NCI-H748 treated with DMSO at 0.1 percent for 48 hours (cell line): ENCODE measurements at places on chromosomes 4 and X.

DNA sequence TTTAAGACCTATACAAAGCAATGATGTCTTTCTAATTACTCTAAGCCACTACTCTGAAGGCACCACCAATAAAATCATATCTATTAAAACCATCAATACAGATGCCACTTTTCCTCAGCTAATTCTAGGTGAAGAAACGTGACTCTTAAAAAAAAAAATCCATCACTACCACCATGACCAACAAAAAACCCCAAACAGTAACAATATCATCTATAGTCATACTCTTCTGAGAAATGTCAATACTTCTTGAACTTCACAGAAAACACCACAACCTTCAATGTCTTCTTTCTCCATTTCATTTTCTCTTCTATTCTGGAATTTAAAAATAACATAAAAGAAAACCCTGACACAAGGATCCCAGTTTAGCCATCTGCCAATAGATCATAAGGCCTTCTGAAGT is 35.7 kb downstream of the CASK start:
- DNase-seq: no peak

GRCh38 chr4:169184236-169184635 is 86.5 kb downstream of the SH3RF1 start:
- no peak for DNase-seq

- no peak for DNase-seq
These were observed 229.6 kb upstream of the PGRMC2 start for GRCh38 chr4:128517096-128517738.

- no peak for DNase-seq
These were observed 22.8 kb upstream of the TLR2 start for GRCh38 chr4:153661215-153661822.

DNA sequence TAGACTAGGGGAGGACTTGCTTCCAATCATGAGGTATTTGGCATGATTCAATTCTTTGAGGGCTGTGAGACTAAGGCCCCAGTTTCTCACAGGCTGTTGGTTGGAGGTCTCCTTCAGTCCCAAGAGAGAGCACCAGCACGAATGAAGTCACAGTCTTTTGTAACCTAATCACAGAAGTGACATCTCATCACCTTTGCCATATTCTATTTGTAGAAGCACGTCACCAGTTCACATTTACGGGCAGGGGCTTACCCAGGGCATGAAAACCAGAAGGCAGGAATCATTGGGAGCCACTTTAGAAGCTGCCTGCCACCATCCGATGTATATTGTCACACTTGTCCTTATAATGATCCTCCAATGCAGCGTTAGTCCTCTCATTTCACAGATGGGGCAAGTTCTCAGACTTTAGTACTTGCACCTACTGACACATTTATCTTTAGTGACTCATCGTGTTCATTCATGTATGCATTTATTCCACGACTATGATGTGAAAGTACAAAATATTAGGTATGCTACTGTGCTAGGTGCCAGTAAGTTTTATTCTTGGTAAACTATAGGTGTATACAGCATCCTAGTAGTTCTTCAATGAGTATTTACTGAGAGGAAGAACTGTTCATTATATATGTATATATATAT is 163.8 kb upstream of the PGRMC2 start:
- no peak for DNase-seq

DNA sequence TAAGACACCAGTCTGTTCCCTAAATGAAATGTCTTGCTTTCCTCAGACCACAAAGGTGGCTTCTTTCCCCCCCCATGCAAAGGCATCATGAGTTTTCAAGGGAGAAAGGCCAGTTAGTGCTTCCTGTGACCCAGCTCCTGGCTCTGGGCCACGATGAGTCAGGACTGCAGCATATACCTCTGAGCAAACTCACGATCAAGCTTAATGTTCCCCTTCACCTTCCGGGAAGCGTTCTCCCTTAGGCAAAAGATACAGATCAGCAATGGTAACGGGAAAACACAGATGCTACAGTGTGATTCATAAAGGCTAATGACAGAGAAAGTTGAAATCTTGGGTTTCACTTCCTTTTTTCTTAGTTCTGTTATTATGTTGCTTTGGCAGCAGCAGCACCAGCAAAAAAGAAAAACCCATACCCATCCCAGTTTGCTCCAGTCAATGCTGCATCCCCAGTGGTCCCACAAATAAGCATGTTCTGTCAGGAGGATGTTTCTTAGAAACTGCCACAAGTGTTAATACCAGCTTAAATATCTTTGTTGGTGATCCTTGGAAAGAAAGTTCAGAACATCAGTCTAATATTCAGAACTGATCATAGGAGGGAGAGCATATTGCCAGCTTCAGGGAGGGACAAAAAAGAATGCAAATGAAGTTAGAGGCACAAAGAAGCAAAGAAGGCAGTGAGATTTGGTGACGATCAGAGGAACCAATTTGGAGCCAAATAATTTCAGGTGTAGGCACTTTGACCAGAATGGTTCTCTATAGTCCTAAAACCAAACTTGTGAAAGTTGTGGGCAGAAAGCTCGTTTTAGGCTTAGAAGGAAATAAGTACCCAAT is 41.2 kb downstream of the LONRF3 start:
- no peak for DNase-seq

DNA sequence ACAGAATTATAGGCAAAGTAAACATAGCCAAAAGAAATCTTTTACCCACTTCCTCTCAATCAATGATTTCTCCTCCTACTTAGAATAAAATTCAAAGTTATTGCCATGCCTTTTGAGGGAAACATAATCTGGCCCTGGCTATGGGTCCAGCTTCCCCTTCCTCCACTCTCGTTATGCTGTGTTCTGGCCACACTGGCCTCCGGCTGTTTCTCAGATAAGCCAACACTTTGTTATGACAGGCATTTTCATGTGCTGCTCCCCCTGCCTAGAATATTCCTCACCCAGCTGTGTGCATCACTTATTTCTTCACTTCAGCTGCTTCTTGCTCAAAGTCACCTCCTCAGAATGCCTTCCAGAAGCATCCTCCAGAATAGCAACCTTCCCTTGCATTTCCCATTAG is 386.6 kb upstream of the AADAT start:
- DNase-seq: no peak

DNA sequence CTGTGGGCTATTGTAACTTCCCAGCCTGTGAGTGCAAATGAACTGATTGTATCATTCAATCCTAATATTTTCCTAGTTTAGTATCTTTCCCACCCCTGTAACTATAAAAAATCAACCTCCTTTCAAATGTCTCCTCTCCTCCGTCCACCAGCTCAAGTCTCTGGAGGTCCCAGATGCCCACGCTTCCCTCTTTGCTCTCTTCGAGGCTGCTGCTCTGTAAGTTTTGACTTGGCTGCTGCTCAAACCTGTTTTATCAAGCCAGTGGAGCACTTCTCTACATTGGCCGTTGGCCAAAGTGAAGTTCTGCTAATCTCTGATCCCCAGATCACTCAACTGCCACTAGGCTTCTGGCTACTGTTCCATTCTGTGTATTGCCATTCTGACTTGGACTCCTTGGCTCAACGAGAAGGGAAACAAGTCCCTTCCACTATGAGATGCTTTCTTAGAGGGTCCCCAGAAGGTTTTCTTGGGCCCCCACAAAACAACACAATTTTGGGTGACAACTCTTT is 60.7 kb upstream of the RAPGEF2 start:
- no peak for DNase-seq

DNA sequence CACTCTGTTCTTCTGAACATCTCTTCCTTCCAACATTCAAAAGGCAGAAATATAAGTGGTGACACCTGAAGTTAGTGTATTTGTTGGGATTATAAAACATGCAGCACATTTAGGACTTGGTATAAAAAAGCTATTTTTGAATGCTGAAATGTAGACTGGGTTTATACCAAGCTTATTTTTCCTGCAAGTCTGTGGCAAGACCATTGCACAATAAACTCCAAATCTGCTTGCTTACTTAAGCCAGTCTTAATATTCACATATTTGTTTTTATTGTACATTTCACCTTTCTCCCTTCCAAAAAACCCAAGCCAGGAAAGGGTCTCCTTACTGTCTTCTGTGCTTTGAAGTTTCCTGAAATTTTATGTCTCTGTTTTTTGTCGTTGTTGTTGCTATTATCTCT is 63.7 kb downstream of the FHIP1A start:
- no peak for DNase-seq

- DNase-seq: peak; percentile 22
These were observed 524 bp upstream of the EXOSC9 start for GRCh38 chr4:121800638-121800960.

- no peak for DNase-seq
These were observed 14.4 kb upstream of the CC2D2A start for GRCh38 chr4:15455290-15455689.

- no peak for DNase-seq
These were observed 58.1 kb downstream of the AWAT2 start for GRCh38 chrX:69991685-69992084.

GRCh38 chrX:43640482-43640881 is 15.6 kb upstream of the MAOA start:
- DNase-seq: no peak

GRCh38 chrX:43590150-43590549 is 65.9 kb upstream of the MAOA start:
- no peak for DNase-seq

GRCh38 chrX:26851981-26852380 is 611.2 kb downstream of the PPP4R3C start:
- no peak for DNase-seq

GRCh38 chr4:173522160-173522950 is 7.7 kb downstream of the HAND2 start:
- peak; percentile 16 for DNase-seq

- no peak for DNase-seq
These were observed 297.6 kb downstream of the IL15 start for GRCh38 chr4:141933978-141934377.

DNA sequence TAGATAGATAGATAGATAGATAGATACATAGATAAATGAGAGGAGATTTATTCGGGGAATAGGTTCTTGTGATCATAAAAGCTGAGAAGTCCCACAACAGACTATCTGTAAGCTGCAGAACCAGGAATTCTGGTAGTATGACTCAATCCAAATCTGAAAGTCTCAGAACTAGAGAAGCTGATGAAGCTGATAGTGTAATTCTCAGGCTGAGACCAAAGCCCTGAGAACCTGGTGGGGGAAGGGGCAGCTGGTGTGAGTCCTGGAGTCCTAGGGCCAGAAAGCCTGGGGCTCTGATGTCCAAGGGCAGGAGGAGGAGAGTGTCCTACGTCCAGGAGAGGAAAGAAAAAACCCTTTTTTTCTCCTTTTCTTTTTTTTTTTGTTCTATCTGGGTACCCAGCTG is 8.0 kb upstream of the BANK1 start:
- DNase-seq: no peak
